A549 treated with Hydrocortisone at 1 μM for 4 hours (cell line): ENCODE measurements at places on chromosomes 1 and 21. TPM values are rescaled to one million over a fixed set of nuclear protein-coding genes. Genes with fewer than 3 reads are reported as not detected.

Gene CDK18
- 0.67 to 1.0 TPM (median 0.83 TPM) in 5 replicates for total RNA-seq

Gene CYP4Z1
- total RNA-seq, result not detected in 5 replicates

Gene C1orf53
- total RNA-seq, result 4.1 to 8.6 TPM (median 7.0 TPM) in 5 replicates

Gene MMP23B
- total RNA-seq, result 0.33 to 0.79 TPM (median 0.50 TPM) in 5 replicates

Gene TFF2
- total RNA-seq, result not detected in 5 replicates

Gene CCDC181
- total RNA-seq, result 0.06 to 0.22 TPM (median 0.13 TPM) in 4 of 5 replicates, not detected in the other

Gene MEGF6
- total RNA-seq, result 6.7 to 11.2 TPM (median 8.8 TPM) in 5 replicates

Gene TFAP2E
- total RNA-seq, result 0.41 to 0.78 TPM (median 0.45 TPM) in 5 replicates

Gene SMIM11
- total RNA-seq, result 1.2 to 20.8 TPM (median 10.1 TPM) in 5 replicates

Gene LENEP
- total RNA-seq, result not detected in 5 replicates

Gene RNU1-4
- 6.1 to 30.4 TPM (median 9.0 TPM) in 3 of 5 replicates, not detected in the others for total RNA-seq

Gene CNKSR1
- 0.15 to 0.51 TPM (median 0.30 TPM) in 5 replicates for total RNA-seq
